ENCODE measurements at places on chromosomes 3 and 15.
A peak's percentile ranks its signal among the peaks of the same experiment; 100 is the strongest.

GRCh38 chr3:32432045-32432710 lies 40.5 kb downstream of the CMTM7 start:
- no peak for DNase-seq

GRCh38 chr3:67192466-67192865 lies 194.4 kb downstream of the KBTBD8 start:
- DNase-seq: no peak

GRCh38 chr3:194632809-194633348 lies 340 bp downstream of the TMEM44 start:
- no peak for DNase-seq

DNA sequence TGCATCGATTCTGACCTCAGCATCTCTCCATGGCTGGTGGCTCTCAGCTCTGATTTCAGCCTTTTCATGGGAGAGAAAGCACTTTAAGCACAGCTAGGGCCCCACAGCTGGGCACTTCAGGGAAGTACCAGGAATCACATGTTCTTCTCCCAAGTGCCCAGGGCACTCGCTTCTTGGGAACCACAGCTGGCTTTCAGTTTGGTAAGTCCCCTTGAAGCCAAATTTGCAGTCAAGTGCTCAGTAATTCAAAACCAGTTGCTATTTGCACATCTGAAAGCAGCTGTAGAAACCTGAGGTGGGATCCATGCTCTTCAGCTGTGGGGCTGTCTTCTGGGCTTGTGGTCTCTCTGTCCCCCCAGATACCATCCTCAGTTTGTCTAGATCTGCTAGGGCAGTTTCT lies 12.8 kb downstream of the GABRA5 start:
- no peak for DNase-seq

DNA sequence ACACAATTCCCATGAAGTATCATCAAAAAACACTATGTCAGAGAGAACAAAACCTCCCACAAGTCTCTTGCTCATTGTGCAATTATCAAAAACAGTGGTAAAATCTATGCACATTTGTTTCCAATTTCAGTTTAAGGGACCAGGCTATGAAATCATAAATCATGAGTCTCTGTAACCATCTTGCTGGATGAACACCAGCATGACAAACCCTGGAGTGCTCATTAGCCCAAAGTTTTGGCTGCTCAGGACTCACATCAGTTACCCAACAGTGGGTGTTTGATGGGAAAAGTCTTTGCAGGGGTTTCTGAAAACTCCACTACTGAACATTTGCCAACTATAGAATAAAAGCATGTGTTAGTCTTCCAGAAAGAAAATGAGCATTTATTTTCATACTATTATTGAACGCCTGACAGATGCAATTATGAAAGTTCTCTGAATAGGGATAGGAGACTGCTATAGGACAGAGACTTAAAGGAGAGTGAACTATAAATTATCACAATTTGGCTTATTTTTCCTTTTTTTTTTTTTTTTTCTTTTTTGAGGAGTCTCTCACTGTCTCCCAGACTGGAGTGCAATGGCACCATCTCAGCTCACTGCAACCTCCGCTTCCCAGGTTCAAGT lies 240.8 kb upstream of the KCNMB2 start:
- DNase-seq: no peak

- DNase-seq: no peak
Measured at GRCh38 chr3:37016903-37017302, 23.6 kb downstream of the MLH1 start.

- DNase-seq: peak; percentile 23
Measured at GRCh38 chr3:53161820-53162671, 1.0 kb downstream of the PRKCD start.

DNA sequence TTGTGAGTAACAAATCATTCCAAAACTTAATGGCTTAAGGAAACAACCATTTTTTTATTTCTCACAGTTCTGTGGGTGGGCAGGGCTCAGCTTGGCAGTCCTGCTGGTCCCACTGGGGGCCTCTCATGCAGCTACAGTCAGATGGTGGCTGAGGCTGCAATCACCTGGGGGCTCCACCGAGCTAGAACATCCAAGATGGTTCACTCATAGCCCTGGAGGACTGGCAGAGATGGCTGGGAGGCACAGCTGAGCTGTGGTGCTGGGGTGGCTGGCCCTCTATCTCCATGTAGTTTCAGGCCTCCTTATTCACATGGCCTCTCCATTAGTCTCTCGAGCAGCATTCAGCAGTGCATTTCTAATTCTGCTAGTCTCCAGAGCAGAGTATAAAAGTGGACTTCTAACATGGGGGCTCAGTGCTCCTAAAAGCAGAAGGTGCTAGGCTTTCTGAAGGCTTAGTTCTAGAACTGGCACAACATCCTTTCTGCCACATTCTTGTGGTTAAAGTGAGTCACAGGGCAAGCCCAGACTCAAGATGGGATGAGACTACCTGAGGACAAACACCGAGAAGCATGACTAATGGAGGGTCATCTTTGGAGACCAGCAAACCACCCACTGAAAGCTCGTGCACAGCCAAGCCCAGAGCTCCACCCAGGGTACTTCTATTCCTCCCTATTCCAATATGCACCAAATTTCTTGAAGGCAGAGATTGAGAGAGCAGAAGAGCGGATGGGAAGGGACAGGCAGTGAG lies 6.3 kb downstream of the CAV3 start:
- DNase-seq: no peak

- DNase-seq: no peak
Measured at GRCh38 chr3:143810166-143810952, 37.9 kb downstream of the SLC9A9 start.

GRCh38 chr15:26295336-26296085 lies 432.4 kb upstream of the ATP10A start:
- no peak for DNase-seq

GRCh38 chr3:29746163-29746760 lies 465.4 kb downstream of the RBMS3 start:
- DNase-seq: no peak

DNA sequence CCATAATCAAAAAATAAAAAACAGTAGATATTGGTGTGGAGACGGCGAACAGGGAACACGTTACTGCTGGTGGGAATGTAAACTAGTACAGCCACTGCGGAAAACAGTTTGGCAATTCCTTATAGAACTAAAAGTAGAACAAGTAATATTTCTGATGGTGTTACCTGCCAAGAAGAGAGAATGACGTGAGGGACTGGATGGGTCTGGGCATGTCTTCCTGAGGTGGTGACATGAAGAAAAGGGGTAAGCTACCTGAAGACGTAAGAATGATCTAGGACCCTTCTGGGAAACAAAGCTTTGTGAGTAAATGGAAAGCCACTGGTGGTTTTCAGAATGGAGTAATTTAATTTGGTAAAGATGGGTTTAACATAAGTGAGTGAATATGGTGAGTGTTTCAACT lies 19.4 kb upstream of the PLOD2 start:
- DNase-seq: no peak

DNA sequence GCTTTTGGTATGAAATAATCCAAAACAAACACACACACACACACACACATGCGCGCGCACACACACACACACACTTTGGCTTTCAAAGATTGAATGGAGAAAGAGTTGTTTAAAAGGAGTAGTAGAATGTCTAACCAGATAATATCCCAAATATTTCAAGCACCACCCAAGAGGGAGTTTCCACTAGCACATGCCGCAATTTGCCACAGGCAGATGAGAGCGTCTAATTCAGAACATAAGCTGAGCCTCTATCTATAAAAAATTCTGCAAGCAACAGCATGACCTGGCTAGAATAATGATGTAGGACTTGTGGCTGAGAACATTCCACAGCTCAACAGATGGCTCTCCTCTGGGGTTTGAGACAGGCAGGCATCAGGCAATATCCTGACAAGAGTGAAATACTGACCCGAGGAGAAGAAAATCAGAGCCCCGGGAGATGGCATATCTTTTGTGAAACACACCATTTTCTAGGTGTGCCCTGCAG lies 302.5 kb upstream of the GADL1 start:
- DNase-seq: no peak

GRCh38 chr3:52047295-52047960 lies 8.9 kb downstream of the DUSP7 start:
- no peak for DNase-seq

GRCh38 chr3:132445817-132446216 lies 28.5 kb downstream of the DNAJC13 start:
- no peak for DNase-seq

- DNase-seq: no peak
Measured at GRCh38 chr3:61944726-61945125, 383.4 kb downstream of the PTPRG start.

DNA sequence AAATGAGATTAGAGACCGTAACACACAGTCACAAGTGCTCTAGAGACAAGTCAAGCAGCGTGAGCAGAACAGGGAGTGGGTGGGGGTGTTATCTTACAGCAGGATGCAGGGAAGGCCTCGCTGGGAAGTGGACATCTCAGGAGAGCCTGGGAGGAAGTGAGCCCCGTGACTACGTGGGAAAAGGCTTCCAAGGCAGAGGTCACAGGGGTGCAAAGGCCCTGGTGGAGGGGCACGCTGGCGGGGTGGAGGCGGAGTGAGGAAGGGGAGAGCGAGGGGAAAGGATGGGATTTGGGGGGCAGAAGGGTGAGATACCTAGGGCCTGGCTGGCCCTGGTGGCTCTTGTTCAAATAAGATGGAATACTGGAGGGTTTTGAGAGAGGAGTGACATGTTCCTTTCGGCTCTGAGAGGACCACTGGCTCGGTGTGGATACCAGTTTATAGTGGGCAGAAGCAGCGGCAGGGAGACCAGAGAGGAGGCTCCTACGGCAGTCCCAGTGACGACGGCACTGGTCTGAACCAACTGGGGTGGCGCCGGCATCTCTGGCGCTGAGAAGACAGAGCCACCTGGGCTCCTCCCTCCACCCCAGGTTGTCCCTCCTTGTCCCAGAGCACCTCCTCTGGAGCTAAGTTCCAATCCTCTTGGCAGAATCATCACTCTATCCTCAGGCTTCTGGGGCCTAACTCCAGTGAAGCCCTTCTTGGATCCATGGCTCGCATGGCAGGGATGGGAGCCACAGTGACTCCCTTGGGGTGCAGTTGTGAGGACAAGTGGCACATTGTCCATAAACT lies 266.2 kb upstream of the LYSMD4 start:
- DNase-seq: no peak

- no peak for DNase-seq
Measured at GRCh38 chr3:160709477-160710182, 32.7 kb downstream of the ARL14 start.

Data from activated CD4-positive, alpha-beta T cell treated with anti-CD3 and anti-CD28 coated beads for 24 hours (primary cell).